ENCODE measurements at places on chromosomes 1 and 21.

GRCh38 chr21:24636696-24637095, 970.6 kb downstream of the MRPL39 start:
- no peak for DNase-seq

DNA sequence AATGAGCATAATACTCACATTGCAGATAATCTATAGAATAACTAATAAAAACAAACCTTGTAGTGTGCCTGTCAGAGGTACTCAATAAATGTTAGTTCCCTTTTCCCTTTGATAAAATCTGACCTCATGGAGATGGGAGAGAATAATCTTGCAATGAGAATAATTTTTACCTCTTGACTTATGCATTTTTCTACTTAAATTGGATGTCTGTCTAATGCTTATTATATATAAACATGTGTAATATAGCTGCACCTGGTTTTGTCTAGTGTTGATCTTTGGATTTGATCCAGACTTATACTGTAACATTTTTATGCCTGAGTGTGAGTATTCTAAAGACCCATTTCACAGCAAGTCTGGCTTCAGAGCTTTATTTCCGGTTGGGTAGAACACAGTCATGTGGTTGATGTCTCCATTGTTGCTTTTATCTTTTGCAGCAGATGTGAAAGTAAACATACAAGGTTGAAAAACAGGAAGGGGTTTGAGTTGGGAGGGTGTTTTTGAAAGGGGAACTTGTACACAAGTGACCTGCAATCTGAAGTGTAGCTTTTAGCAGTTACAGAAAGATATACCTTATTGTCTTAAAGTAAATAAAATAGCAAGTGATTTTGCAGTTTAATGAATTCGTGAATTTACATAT, 12.4 kb downstream of the EPB41 start:
- DNase-seq: no peak

GRCh38 chr21:16911166-16911607, 601.7 kb upstream of the CXADR start:
- DNase-seq: no peak

- DNase-seq: no peak
These were observed 547.8 kb downstream of the NPHP4 start for GRCh38 chr1:5444396-5444795.

DNA sequence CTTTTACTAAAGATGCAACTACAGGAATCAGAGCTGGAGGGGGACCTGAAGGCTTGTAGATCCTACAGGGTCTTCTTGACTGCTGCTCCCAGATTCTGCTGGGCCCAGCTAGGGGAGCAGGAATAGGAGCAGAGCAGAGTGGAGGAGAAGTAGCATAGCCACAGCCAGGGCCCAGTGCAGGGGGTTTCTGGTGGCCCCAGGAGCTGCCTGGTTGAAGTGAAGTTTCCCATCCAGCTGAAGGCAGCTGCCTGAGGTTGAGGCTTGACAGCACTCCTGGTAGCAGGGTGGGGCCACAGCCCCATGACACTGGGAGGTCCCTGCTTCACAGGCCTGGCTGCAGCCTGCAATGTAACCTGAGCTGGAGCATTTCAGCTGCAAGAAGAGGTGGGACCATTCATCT, 2.0 kb upstream of the INPP5B start:
- DNase-seq: no peak

DNA sequence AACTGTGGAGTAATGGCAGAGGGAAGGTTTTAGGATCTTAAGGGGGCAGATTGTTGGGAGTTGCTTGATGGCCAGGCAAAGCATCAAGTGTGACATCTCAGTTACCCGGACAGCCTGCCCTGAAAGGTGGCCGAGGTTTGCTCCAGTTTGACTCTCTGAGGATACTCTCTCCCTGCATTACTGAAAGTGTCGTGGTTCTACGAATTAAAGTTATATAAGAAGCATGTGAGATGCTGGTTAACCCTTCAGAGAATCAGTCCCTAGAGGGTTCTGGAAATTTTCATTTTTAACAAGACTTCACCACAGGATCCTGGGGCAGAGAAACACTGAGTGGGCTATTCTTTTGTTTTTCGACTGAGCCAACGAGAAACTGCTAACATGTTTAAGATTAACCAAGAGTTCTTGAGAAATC, 689 bp upstream of the ZNF644 start:
- no peak for DNase-seq

DNA sequence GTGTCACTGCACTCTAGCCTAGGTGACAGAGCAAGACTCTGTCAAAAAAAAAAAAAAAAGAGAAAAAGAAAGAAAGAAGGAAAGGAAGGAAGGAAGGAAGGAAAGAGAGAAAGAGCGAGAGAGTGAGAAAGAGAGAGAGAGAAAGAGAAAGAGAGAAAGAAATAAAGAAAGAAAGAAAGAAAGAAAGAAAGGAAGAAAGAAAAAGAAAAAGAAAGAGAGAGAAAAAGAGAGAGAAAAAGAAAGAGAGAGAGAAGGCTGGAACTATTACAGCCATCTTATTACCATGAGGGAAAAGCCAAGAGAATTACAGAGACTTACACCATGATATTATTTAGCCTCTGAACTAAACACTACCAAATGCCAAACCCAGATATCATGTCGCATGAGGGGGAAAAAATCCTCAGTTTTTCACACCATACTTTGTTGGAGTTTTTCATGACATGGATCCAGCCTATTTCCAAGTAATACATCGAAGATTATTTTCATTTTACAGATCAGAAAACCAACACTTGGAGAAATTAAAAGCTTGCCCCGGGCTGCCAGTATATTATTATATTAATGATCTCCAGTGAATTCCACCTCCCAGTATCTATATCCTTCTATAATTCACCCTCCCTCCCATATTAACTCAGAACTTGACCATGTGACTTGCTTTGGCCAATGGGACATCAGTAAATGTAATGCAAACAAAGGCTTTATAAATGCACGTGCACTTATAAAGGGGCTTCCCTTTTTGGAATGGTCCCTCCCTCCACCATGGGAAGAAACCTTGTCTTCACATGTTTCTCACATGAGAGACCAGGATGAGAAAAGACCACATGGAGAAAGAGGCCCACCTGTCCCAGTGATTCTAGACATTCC, 148.6 kb downstream of the MIS18A start:
- no peak for DNase-seq

DNA sequence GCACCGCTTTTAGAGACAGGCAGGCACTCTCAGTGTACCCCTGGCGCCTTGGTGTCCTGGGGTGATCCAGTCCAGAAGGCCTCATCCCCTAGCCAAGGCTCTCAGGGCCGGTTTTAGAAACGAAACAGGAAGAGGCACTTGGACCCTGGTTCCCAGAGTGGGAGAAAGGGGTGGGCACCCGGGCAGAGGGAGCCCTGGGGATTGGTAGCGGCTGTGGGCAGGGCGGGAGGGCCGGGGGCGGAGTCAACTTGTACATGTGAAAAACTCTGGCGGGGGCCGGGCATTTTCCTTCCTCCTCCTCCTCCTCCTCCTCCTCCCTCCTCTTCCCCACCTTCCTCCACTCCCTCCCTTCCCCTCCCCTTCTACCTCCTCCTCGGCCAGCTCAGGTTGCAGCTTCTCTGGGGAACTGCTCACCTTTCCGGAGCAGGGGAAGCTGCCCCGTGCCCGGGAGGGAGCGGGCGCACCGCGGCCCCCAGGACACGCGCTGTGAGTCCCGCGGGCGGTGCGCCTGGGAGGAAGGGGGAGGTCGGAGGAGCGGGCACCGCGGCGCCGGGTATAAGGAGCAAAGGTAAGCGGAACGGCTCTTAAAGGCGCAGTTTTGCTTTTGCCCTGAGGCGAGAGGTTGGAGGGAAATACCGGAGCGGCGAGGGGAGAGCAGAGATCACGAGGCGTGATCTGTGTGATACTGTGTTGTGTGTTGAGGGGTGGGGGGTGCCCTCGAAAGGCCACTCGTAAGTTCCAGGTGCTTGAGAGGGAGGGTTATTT, at the start of gene CDK18:
Gene CDK18 (plus strand): TSS at position 359 of the 765 bp plus-strand sequence. CDS start 18,499 bp downstream, outside the sequence.
- DNase-seq: no peak

DNA sequence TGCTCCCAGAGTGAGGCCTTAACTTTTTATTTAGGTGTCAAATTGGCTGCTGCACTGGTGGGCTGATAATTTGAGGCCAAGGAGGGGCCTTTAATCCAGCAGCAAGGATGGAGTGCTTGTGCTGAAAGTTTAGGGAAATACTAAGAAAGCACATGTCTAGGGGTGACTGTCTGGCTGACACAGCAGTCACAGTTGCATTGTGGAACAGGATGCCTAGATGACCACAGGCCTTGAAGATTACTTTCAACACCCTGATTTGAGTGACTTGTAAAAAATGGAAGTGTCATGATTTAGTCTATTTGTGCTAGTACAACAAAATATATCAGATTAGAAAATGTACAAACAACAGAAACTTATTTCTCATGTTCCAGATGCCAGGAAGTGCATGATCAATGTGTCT, 57.7 kb downstream of the ZNF697 start:
- DNase-seq: no peak

GRCh38 chr1:78830321-78830720, 176.2 kb downstream of the ADGRL4 start:
- no peak for DNase-seq

- no peak for DNase-seq
These were observed 26.4 kb downstream of the UTP25 start for GRCh38 chr1:209854196-209854595.

DNA sequence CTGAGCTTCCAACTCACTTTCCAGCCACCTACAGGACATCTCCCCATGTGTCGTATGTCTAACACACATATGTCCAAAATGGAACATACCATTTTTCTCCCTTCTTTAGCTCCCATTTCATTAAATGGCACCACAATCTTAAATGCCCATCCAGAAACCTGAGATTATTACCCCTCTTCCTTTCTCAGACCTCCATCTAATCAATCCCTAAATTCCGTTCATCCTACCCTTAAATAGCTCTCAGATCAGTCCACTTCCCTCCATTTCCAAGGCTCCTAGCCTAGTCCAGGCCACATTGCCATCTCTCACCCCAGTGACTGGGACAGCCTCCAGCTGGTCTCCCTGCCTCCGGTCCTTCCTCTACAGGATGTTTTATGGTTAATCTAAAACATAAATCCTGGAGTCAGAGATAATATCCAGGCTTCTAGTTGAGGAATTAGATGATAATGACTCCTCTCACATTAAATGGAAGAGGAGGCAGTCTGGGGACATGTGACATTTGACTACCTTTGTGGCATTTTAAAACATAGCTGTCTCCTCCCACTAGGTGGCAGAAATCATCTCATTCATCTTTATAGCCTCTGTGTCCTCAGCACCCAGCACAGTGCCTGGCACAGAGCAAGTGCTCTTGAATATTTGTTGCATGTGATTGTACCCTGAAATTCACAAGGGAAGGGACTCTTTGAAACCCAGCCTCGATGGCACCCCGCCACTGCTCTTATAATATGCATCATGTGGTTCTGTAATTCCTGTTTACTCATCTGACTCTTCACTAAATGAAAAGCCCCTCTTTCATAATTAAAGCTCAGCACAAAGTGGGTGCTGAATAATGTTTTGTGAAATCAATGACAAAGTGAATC, 102.3 kb downstream of the TMEM53 start:
- DNase-seq: no peak

DNA sequence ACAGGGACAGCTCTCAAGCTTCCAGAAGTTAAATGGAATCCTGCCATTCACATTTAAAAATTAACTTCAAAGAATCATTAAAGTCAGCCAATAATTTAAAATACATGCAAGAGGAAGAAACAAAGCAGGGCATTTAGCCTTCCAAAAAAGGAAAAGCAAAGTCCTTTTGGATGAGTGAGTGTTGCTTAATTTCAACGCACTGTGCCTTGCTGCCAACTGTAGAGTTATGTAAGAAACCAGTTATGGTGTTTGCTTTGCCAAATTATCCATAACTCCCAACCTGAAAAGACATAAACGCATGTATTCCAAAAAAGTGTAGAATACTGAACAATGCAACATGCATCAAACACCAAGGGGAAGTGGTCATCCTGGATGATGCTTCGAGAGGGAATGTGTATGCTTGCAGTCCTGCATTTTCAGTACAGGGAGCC, 16.1 kb upstream of the KCNE1 start:
- DNase-seq: no peak

All from BJ (cell line).